LoVo (cell line): ENCODE measurements at places on chromosomes 3 and 15.

GRCh38 chr15:100941536-100941935 lies 22.4 kb downstream of the LRRK1 start:
- DNase-seq = no peak

- no peak for DNase-seq
These were observed 85.6 kb upstream of the POU1F1 start for GRCh38 chr3:87361956-87362355.

DNA sequence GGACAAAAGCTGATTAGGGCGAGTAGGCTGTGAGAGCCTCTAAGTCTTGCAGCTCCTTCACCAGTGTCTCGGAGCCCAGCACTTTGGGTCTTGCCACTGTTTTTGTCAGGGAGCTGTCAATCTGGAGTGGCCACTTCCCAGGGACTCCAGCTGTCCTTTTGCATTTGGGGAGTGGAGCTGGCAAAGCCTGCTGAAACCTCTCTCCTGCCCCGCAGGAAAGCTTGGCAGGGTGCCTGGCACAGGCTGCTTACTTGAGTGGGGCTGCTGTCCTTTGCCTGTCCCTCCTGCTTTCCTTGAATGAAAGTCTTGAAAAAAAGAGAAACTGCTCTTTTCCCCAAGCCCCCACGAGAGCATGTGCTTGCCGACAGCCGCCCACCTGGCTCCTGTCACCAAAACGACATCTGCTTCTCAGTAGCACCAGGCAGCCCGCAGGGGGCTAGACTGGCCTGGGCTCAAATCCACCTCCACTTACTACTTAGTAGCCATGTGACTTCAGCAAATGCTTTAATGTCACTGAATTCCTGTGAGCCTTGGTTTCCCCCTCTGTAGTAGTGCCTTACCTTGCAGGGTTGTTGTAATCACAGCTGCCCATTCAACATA lies 13.7 kb downstream of the USP13 start:
- no peak for DNase-seq

DNA sequence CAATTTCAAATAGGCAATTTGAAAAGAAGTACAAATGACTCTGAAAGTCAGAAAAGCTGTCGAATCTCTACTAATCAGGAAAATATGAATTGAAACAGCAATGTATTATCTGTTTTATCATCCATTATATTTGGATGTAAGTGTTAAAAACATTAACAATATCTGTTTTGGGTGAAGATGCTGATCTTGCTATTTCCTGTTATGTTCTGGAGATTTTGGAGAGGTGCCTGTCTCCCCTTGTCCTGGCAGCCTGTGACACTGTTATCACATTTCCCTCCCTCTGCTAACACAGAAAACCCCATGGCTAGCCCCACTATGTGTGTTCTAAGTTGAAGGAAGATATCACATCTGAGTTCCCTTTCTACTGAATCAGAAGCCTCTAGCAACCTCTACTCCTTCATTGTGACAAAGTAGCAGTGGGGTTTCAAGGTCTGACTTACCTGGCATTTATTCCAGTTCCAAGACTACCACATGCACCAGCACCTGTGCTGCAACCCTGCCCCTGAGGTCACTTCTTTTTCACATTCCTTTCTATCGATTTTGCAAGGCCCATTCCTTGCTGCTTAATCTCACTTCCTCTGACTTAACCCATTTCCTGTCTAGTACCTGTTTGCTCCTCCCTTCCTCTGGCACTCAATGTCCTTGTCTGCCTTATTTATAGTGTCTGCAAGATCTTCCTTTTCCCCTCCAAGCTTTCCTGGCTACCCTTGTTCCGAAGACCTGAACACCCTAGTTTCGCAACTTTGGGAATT lies 95.5 kb upstream of the COL8A1 start:
- no peak for DNase-seq

DNA sequence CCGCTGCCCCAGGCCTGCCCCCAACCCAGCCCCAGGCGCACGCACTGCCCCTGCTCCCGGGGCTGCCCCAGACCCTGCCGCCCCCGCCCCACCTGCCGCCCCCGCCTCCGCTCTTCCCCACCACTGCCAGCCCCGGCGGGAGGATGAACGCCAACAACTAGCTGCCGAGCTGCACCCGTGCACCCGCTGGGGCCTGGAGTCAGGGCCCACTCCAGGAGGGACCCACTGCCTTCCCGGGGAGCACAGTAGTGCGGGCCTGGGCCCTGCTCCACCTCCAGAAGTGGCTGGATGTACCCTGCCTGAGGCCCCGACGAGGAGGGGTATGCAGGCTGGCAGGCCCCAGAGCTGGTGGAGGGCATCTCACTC lies 10.9 kb downstream of the ZBTB47 start:
- no peak for DNase-seq

- DNase-seq = no peak
These were observed 466.2 kb upstream of the ADAMTS9 start for GRCh38 chr3:65153850-65154512.

GRCh38 chr3:126617571-126617970 lies 37.4 kb downstream of the TXNRD3 start:
- no peak for DNase-seq
